ENCODE measurements at places on chromosomes 6 and 20. TPM values are rescaled to one million over a fixed set of nuclear protein-coding genes. Genes with fewer than 3 reads are reported as not detected.

Gene TINAG
- 0.16 TPM for total RNA-seq

Gene BANF2
- total RNA-seq, result not detected

Gene CDSN
- not detected for total RNA-seq

Gene SMOC2
- 61.1 TPM for total RNA-seq

Gene SEMG1
- total RNA-seq, result not detected

Gene APOM
- 0.69 TPM for total RNA-seq
